Substantia nigra (tissue), 51 donors: ENCODE measurements at places on chromosomes 2 and 18.
A peak's percentile ranks its signal among the peaks of the same experiment; 100 is the strongest.

DNA sequence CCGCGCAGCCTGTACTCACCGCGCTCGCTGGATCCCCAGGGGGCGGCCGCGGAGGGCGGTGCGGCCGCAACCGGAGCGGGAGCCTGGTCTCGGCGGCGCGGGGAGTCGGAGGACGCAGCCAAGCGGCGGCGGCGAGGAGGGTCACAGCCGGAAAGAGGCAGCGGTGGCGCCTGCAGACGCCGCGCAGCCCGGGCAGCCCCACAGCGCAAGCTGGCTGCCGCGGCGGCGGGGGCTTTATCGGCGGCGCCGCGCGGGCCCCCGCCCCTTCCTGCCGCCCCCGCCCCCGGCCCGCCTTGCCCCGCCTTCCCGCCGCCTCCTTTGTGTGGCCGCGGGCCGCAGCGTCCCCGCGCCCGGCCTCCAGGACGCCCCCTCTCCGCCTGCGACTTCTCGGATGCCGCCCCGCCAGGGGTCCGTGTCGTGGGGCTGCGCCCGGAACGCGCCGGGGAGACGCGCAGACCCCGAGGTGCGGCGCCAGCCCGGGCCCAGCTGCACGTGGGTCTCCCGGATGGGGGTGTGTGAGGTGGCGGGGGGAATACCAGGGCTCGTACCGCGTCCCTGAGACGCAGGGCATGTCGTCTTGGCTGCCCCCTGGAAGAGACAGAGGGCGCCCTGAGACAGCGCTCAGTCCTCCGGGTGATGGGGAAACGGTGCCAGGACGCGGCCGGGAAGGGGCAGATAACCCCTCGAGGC lies at the start of gene SERPINE2:
SERPINE2 (minus strand) TSS at position 207 of the 690 bp plus-strand sequence. CDS start 37,386 bp downstream, outside the sequence.
- DNase-seq = peak; percentile 75

GRCh38 chr2:26058390-26058789 lies 24.5 kb downstream of the RAB10 start:
- no peak for DNase-seq

- no peak for DNase-seq
These were observed 225.5 kb upstream of the RBMS1 start for GRCh38 chr2:160719116-160719515.

DNA sequence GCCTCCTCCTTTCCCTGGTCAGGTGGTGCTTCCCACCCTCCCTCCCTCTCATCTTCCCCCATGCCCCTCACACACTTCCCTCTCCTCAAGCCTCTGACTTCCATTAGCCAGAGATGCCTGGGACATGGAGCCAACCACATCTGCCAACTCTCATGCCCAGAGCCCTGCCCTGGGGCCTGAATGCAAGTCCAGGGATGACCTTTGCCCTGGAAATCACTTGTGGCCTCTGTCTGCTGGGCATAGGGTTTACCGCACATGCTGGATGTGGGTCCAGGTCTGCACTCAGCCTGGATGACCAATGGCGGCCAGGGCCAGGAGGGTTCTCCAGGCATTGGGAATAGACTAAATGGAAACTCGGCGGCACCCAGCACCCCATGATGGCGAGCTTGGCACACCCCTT lies 98.9 kb downstream of the SEPTIN10 start:
- no peak for DNase-seq

DNA sequence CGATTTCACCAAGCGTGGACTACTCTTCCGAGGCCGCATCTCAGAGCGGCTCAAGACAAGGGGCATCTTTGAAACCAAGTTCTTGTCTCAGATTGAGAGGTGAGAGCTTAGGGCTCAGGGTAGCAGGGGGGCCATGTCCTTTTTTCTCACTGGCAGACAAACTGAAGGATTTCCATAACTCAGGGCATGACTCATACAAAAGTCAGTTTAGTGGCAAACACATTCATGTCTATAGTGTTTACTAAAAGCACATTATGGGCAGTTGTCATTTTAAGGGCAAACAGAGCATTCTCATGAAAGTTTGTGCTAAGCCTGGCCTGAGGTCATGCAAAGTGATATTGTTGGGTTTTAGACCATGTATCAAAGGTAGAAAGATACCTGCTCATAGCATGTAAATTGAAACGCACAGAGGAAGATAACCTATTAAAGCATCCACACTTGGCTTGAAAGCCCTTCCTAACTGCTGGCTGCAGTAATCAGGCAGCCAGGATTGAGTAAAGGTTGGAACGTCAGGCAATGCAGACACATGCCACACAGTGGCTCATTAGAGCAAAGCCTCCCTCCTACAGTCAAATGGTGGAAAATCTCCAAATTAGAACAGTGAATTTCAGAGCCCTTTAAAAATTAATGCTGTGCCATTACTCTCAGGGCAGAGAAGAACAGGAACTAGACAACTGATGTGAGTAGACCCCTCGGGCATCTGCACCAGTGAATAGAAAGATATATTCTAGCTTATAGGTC lies 54.2 kb downstream of the HK2 start:
- no peak for DNase-seq

- DNase-seq = no peak
These were observed 192.1 kb upstream of the ID2 start for GRCh38 chr2:8489751-8490150.

GRCh38 chr2:134976074-134976702 lies 57.6 kb downstream of the CCNT2 start:
- DNase-seq = no peak

GRCh38 chr2:3129867-3130266 lies 247.8 kb downstream of the EIPR1 start:
- DNase-seq = no peak

GRCh38 chr2:128549646-128550260 lies 231.1 kb upstream of the HS6ST1 start:
- no peak for DNase-seq

- no peak for DNase-seq
These were observed 88.9 kb upstream of the BCL2L11 start for GRCh38 chr2:111031546-111032478.

GRCh38 chr2:159177957-159178356 lies 108.5 kb downstream of the WDSUB1 start:
- DNase-seq = no peak

DNA sequence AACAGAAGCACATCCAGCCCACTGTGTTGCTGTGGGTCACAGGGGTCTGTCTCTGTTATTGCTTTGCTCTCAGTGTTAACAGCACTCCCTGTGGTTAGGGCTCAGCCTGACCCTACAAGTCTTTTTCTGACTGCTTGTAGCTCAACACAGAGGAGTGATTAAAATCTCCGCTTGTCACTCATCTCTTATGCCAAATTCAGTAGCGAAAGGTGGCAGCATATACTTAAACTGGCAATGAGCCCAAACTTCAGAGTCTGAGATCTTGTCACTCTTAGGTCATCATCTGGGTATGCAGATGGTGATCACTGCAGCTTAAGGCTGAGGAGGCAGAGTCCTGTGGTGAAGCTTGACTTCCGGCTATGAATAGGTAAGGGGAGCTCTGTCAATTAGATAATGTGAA lies 63.3 kb upstream of the CSRNP3 start:
- DNase-seq = no peak

GRCh38 chr2:231013820-231014219 lies 17.9 kb downstream of the SPATA3 start:
- no peak for DNase-seq

DNA sequence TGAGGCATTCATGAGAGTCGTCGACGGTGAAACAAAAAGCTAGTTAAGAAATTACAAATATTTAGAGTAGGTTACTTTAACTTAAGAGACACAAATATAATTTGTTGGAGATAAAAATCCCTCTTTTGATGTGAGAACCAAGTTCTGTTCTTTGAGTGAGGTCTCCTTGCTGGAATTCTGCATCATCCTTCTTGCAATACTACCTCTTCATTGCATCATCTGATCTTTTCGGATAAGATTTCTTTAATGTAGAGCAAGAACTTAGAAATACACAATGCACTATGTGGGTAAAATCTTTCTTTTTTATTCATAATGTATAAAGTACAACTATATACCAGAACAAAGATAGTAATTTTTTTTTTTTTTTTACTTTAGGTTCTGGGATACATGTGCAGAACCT lies 118.4 kb downstream of the ARL4C start:
- DNase-seq = no peak

GRCh38 chr2:130756874-130757668 lies 1.7 kb downstream of the AMER3 start:
- DNase-seq = no peak

DNA sequence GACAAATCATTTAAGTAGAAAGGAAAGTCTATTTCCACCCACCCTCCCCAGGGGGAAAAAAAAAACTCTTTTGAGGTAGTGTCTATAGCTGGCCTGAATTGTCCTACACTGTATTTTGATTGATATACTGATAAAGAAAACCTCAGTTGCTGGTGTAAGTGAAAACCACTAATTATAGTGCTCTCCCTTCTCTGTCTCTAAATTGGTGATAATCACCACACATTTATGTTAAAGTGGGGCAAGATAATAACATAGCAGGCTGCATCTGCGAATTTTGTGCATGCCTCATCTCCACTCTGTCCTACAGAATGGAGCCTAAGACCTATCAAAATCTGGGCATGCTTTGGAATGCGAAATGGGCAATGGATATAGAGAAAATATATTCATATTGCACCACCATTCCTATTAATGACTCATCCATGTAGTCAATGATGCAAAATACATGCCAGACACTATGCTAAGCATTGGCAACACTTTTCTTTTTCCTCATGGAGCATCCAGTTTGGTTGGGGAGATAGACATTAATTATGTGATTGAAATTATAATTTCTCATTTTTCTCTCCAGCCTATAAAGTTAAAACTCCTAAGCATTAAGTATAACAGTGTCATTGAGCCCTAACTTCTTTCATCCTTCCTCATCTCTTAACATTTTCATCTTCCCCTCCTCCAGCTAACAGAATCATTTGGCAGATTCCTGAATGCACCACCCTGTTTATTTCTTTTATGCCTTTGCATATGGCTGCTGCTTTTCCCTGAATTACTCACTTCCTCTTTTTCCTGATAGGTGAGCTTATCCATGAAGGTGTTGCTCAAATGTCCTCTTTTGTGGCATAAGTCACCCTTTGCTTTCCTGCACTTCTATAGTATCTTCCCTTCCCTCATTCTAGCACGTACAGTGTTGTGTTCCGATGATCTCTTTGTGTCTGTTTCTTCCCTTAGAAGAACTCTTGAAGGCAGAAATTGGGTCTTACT lies 58.2 kb downstream of the SLC9A2 start:
- DNase-seq = no peak

DNA sequence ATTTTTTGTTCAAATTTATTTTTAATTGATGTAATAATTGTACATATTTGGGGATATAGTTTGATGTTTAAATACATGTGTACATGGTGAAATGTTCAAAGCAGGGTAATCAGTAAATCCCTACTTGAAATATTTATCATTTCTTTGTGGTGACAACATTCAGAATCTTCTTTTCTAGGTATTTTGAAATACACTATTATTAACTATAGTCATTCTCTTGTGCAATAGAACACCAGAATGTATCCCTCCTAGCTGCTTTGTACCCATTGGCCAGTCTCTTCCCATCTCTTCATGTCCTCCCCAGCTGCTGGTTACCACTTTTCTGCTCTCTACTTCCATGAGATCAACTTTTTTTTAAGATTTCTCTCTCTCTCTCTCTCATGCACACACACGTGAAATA lies 126.5 kb downstream of the ZNF407 start:
- no peak for DNase-seq

- no peak for DNase-seq
These were observed 765 bp upstream of the LHCGR start for GRCh38 chr2:48756289-48756688.

GRCh38 chr2:150674283-150674682 lies 186.8 kb upstream of the RND3 start:
- DNase-seq = no peak

DNA sequence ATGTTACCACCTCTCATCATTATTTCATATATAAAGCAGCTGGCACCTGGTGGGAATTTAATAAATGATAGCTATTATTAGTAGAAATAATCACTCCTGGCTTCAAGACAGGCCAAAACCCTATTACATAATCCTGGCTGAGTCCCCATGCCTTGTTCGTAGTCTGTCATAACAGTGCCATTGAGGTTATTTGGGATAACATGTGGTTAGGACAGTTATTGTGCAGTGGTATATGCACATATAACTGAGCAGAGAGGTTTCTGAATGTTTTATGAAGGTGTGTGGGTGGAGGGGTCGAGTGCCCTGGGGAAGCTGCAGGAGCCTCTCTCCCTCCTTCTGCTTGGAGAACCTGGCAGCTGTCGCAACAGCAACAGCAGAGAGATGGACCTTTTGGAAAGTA lies 162.4 kb upstream of the NABP1 start:
- no peak for DNase-seq

DNA sequence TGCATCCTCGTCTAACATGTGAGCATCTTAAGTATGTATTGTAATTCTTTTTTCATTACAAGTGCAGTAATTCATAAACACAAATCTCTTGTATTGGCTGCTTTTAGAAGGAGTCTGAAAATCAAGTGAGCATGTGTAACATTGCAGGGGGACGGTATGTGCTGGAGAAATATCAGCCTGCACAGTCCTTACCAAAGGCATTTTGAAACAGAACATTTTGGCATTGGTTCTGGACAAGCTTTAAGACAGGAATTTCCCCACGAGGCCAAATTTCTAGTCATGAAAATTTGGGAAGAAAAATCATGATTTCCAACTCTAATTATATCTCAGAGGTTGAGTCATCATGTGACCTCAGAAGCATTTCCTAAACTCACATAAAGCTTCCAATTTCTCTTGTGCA lies 24.7 kb upstream of the NRP2 start:
- no peak for DNase-seq

GRCh38 chr2:75846683-75847190 lies 136.0 kb upstream of the GCFC2 start:
- DNase-seq = no peak

DNA sequence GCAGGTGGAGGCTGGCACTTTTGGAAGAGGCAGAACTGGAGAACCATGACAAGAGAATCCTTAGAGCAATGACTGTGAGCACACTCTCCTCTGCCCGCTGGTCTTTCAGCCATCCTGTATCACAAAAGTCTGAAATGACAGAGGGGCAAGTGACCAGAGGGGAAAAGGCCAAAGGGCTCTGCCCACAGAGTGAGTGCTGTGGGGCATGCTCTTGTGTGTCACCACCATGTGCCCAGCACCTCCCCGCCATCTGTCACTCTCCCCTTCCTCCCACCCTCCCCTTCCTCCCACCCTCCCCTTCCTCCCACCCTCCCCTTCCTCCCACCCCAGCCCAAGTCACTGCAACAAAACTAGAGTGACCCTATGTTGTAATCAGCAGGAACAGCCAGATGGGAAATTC lies 31.9 kb downstream of the DAW1 start:
- no peak for DNase-seq

- no peak for DNase-seq
These were observed 9.3 kb upstream of the SCYGR5 start for GRCh38 chr2:227657199-227657845.

DNA sequence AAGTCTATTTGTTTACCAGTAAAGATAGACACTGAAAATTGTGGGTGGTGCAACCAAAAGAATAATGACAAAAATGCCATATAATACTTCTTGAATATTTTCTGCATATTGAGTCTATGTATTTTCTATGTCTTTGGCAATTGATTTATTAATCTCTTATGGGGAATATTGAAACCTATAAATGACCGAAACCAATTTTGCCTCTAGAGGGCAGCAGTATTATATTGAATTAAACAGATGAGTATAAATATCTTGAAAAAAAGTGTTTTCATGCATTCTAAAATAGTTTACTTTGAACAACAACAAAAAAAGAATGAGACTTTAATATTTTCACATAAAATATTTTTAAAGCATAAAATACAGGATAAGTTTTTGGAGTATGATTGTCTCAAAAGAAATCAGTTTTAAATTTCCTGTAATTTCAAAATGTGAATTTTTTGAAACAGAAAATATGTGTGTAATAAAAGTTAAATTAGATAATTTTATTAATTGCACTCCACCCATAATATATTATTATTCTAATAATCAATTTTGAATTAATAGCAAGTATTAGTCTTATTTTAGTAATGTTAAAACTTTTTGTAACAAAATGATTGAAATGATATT lies 49.9 kb upstream of the CALCRL start:
- no peak for DNase-seq
